Choroid plexus epithelial cell (primary cell): ENCODE measurements at places on chromosomes 4 and X.
A peak's percentile ranks its signal among the peaks of the same experiment; 100 is the strongest.

DNA sequence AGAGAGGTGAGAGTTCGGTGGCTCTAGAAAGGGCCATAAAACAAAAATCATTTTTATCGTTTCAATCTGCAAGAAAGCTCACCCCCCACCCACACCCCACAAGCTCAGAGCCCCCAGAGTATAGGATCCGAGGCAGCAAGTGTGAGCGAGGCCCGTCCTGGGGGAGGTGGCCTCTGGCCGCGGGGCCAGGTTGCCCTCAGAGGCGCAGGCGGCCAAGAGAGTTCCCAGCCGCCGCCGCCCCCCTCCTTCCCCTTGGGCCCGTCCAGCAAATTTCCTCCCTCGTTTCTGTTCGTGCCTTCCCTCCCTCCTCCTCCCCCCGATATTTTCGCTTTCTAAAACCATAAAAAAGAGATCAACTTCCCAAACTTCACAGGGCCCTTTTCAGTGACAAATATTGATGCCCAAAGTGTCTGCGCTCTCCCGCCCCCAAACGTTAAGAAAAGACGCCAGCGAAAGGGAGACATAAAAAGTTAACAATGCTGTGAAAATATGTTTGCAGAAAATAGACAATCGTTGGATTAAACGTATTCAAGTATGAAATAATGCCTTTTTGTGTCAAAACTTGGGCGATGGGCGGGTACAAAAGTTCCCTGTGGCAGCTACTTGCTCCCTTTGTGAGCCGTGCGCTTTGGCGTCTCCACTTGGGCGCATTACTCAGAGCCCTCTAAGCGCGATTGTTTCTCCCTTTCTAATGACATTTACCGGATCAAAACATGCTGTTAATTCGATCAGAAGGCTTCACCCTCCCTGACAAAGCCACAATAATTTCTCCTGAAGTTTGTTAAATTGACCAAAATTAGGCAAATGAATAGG lies 1.1 kb upstream of the HELT start:
- DNase-seq: peak; percentile 30

DNA sequence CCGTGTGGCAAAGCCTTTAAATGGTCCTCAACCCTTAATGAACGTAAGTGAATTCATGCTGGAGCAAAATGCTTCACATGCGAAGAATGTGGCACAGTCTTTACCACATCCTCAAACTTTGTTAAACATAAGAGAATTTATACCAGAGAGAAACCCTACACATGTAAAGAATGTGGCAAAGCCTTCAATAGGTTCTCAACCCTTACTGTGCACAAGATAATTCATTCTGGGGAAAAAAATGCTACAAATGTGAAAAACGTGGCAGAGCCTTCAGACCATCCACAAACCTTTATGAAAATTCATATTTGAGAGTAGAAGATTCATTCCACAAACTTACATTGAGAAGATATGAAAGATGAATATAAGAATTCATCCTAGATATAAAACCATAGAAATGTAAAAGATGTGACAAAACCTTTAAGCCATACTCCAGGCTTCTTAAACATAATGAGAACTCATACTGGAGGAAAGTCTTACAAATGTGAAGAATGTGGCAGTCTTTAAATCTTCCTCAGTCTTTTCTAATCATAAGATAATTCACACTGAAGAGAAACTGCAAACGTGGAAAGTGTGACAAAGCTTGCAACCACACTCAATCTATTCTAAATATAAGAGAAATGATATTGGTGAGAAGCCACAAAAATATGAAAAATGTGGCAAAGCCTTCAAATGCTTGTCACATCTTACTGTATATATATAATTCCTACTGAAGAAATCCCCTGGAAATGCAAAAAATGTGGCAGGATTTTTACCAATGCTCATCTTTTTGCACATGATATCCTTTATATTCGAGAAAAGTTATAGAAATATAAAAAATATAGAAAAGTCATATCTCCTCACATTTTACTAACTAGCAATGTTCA lies 36.9 kb downstream of the ZNF141 start:
- no peak for DNase-seq

GRCh38 chrX:153769158-153769864 lies 5.3 kb downstream of the PLXNB3 start:
- DNase-seq: no peak

DNA sequence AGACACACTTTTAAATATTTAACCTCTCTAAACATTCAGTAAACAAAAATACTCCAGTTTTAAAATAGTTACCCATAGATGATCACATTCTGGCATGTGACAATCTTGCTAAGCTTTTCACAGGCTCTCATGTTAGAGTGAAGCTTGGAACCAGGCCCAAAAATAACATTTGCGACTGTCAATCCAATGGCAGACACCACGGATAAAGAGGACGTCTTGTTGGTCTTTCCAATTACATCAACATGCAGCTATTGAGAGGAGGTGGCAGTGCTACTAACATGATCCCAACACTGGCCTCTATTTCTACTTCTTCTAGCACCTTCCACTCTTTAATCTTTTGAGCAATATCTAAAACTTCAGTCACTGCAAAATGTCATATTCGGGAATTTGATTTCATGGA lies 970.8 kb upstream of the TENM3 start:
- no peak for DNase-seq

- DNase-seq: no peak
These were observed 39.9 kb downstream of the CXCL8 start for GRCh38 chr4:73780243-73780642.

DNA sequence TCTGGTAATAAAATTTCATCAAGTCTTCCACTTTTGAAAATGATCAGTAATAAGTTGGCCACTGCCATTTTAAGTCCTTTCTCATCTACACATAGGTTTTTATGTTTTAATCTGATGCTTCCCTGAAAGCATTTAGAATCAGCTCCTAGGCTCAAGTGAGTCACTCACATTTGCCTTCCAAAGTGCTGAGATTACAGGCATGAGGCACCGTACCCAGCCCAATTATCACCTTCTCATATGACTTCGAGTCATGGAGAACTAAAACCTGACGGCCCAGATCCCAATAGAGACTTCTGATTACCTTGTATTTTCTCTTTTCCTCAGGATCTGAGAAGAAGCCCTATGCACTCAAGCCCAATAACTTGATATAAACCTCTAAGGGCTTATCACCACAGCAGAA lies 140.8 kb downstream of the OPHN1 start:
- peak; percentile 2 for DNase-seq

DNA sequence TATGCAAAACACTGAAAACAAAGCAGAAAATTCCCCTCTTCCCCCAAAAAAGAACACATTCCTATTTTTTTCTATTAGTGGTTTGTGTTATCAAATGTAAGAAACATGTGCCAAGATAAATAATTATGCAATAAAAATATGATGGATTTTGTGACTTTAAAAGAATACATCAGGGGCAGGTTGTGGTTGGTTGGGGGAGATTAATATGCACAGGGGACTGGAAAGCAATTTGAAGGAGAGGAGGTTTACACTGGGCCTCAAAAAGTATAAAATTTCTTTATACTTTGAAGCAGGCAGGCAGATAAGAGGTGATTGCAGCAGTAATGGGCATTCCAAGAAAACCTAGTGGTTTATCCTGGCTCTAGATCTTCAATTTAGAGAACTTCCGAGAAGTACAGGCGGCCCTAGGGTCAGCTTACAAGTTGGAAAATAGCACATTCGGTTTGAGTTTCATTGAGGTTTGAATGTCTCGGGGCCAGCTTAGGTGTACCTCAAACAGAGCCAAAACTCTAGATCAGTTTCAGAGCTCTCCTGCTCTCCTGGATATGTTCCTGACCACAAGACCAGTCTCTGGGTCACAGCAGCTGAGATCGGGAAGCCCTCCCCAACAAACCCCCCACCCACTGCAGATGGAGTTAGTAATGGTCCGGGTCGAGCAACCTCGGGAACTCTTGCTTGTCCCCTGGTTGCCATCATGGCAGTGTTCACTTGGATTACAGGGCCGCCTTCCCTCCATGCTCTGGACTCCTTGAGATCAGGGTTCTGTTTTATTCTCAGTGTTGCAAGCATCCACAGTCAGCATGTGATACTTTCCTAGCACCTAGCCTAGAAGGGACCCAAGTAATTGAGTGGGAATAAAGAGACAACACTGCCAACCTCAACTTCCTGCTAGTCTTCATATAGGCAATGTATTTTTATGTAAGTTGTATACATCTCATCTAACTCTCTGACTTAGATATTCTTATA lies 112.1 kb upstream of the DDIT4L start:
- peak; percentile 30 for DNase-seq

DNA sequence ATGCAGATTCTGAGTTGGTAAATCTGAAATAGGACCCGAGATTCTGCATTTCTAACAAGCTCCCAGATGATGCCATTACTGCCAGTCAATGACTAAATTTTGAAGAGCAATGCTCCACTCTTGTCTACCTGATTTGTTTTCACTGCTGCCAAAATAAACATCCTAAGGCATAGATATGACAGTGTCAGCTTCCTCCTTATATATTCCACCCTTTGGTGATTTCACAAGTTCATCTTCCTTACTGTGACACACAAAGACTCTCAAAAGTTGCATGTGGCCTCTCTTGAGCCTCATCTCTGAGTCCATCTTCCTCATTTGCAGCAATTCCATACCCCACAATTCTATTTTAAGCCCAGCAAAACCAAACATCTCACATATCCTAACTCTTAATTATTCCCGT lies 110.9 kb downstream of the FBXW7 start:
- DNase-seq: no peak
